Activated CD4-positive, alpha-beta T cell treated with anti-CD3 and anti-CD28 coated beads, Interleukin-2, Interleukin-4, amounts not matched to agents 100 ng/mL and 50 ng/mL, durations not matched to agents 16 hours and 8 hours (primary cell): ENCODE measurements at places on chromosomes 7 and 10.

- DNase-seq, result no peak
These were observed 8.1 kb downstream of the SDK1 start for GRCh38 chr7:3309140-3309539.

DNA sequence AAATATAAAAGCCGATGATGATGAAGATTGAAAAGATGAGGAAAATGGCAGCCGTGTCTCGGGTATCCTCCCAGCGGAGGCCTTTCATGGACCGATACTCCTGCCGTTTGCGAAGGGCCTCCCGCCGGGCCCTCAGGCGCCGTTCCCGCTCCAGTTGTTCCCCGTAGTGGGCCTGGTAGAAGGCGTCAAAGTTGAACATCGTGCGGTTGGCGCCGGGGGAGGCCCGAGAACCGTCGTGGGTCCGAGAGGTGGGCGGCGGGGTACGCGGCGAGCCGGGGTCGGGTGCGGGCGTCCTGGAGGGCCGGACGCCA lies 553 bp downstream of the DNAJC30 start:
- DNase-seq, result no peak

GRCh38 chr10:117775526-117775925 lies 233.0 kb downstream of the EMX2 start:
- DNase-seq, result no peak

DNA sequence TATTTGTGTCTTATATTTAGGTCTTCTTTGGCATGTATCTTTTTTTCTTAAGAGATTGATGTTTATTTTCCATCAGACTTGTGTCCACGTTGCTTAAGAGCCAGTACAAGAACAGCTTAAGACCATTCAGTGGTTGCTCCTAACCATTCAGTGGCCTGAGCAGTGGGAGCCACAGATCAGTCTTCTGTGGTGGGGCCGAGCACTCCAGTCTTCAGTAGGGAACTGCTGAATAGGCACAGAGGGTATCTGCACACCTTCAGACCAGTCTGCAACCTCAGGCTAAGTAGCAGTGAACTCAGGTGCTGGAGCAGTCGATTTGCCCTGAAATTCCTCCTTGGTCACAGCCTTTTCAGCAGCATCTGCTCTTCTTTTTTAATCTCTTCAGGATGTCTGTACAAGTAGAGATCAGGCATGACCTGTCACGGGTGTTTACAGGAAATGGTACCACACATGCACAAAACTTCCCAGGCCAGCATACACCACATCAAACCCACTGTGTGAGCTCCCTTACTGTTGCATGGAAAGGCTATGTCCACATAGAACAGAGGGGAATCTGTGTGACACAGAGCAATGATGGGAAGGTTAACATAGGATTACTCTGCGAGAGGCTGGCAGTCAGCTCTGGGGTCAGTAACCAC lies 51.5 kb downstream of the FAM107B start:
- no peak for DNase-seq

GRCh38 chr10:4266416-4267085 lies 481.5 kb upstream of the KLF6 start:
- no peak for DNase-seq

- no peak for DNase-seq
These were observed 10.7 kb downstream of the GRK5 start for GRCh38 chr10:119217991-119218490.

GRCh38 chr10:96287392-96288105 lies 16.2 kb upstream of the BLNK start:
- DNase-seq, result no peak

GRCh38 chr10:28282336-28282735 lies 20.5 kb downstream of the MPP7 start:
- DNase-seq, result no peak

- DNase-seq, result no peak
These were observed 37.4 kb upstream of the PDGFA start for GRCh38 chr7:556837-557557.

DNA sequence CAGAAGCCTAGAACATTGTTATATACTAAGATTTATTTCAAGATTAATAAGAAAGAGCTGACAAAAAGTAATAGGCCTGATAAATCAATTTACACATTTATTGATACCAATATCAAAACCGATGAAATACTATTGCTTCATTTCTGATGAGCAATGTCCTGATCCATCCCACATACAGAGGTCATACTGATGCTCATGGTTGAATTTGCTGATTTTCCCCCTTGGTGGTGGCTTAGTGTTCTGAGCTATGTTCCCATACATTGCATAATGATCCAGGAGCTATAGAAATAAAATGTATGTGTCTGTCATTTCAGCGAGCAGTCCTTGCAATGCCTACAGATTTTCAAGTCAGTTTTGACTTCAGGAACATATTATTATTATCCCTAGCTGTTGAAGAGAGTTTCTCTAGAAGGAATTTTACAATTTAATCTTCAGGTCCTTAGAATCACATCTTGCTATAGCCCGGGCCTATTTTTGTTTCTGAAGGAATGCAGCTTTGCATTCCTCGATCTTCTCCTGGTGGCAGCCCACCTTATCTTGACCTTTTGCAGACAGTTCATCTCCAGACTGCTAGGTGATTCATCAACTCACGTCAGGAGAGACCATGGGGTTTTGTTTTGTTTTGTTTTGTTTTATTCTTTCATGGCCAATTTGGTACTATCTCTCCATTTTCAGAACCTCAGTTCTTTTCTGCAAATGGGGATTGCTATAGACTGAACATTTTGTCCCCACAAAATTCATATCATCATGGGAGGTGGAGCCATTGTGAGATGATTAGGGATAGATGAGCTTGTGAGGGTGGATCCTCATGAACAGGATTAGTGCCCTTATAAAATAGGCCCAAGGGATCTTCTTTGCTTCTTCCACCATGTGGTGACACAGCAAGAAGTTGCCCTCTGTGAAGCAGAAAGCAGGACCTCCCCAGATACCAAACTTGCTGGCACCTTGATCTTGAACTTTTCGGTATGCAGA lies 465.6 kb upstream of the IGFBP3 start:
- no peak for DNase-seq

DNA sequence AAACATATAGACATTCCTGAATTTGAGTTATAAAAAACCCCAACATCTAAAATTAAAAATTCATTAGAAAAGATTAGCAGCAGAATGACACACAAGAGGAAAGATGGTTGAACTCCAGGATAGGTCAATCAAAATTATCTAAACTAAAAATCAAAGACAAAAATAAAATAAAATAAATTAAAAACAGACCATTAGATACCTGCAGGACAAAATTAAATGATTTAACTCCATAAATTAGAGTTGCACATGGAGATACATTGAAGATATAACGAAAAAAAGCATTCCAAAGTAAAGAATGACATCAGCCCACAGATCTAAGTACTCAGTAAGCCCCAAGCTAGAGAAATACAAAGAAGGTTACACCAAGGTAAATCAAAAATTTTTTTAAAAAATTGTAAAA lies 226.1 kb upstream of the SORCS1 start:
- no peak for DNase-seq

- no peak for DNase-seq
These were observed 300.9 kb upstream of the C7orf33 start for GRCh38 chr7:148289630-148290029.

DNA sequence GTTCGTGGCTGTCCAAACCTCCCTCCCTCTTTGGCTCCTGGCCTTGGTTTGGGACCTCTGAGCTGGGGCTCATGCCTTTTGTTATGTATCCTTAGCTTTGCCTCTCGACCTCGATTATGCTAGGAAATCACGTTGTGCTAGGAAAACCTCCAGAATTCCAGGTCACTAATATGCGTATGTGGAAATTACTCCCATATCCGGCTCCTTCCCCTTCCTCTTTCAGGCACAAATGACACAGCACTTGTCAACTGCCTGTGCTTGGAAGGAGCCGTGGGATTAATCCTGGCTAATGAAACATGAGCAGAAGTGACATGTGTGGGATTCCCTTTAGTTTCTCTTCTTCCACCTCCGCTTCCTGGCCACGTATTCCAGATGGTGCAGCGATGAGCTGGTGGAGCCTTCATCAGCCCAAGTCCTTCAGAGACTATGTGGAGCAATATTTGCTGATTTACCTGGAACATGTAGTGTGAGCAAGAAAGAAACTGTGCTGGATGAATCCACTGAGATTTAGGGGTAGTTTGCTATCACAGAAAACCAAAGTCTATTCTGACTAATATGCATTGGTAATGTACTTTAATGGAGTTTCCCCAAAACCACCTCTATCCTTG lies 149.2 kb downstream of the REEP3 start:
- DNase-seq, result peak; percentile 50

- DNase-seq, result no peak
These were observed 499.6 kb upstream of the ADARB2 start for GRCh38 chr10:2236876-2237275.

GRCh38 chr10:67385089-67385488 lies 310.9 kb downstream of the CTNNA3 start:
- no peak for DNase-seq

DNA sequence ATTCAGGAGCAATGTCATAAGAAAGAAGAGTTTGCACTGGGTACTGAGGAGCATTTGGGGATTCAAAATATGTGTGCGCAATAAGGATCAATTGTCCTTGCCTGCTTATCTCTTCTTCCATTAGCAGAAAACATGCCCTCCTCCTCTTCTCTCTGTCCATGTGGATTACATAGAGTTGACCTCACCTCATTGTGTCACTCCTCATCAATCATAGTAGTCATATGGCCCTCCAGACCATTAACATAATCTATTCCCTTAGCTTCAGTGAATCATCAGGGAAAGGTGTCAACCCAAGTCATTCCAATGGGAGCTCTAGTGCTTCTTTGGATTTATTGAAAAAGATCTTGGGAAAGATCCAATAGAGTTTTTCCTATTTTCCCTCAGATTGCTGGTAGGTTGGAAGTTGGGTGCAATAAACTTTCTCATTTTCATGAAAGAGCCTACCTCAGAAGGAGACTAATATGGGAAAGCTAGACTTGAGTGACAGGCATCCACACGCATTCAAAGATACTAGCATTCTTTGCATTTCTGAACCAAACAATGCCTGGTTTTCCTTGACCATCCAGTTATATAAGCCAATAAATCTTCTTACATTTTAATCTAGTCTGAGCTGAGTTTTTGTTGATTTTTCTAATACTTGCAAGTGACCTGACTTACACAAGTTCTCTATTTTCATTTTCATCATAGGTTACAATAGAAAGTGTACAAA lies 71.5 kb upstream of the FAM13C start:
- DNase-seq, result no peak

GRCh38 chr7:4629287-4629895 lies 52.7 kb upstream of the FOXK1 start:
- no peak for DNase-seq

DNA sequence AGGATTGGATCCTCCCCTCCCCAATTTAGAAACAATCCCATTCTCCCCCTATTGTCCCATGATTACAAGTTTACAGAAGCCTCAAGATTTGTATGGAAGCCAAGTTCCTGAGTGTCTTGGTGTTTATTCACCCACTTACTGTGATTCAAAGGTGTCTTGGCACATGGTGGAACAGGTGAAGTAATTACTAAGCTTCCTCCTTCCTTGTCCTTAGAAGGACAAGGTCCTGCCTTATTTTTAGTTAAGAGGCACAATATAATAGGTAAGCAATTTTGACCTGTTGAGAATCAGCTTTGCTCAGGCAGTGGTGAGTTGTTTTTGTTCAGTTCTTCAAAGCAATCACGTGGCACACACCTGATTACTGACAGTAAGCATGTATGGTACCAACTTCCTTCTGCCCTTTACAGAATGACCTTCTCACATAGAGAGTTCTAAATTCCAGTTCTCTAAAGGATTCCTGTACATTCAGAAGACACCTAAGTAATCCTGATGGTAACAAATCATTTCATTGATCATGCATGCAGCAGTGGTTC lies 60.7 kb upstream of the SLC13A1 start:
- DNase-seq, result no peak

DNA sequence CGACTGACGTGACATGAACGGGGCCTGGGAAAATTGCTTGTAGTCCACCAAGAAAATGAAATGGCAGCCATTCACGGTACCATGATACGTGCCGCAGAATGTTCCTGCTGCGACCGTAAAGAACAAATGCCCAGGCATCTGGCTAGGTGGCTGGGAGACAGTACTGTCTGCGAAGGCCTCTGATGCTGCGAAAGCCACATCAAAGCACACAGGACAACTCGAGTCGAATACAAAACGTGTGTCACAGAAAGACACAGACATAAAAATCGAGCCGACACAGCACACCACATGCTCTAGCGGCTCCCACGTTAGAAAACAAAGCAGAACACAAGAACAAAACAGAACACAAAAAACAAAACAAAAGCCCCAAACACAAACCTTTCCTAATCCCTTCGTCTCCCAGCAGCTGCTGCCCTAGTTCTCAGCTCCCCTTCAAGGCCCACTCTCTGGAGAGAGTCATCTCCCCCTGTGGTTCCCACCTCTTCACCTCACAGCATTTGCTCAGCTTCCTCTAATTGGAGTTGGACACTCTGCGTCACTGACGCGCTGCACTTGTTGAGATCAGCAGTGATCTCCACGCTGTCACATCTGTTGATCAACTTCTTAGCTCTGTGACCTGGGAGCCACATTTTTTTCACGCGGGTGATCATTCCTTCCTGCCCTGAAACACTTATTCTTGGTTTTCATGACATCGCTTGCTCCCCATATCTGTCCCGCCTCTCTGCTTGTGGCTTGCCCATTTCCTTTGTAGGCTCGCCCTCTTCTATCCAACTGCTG lies 112.2 kb downstream of the CLEC2L start:
- DNase-seq, result peak; percentile 37

DNA sequence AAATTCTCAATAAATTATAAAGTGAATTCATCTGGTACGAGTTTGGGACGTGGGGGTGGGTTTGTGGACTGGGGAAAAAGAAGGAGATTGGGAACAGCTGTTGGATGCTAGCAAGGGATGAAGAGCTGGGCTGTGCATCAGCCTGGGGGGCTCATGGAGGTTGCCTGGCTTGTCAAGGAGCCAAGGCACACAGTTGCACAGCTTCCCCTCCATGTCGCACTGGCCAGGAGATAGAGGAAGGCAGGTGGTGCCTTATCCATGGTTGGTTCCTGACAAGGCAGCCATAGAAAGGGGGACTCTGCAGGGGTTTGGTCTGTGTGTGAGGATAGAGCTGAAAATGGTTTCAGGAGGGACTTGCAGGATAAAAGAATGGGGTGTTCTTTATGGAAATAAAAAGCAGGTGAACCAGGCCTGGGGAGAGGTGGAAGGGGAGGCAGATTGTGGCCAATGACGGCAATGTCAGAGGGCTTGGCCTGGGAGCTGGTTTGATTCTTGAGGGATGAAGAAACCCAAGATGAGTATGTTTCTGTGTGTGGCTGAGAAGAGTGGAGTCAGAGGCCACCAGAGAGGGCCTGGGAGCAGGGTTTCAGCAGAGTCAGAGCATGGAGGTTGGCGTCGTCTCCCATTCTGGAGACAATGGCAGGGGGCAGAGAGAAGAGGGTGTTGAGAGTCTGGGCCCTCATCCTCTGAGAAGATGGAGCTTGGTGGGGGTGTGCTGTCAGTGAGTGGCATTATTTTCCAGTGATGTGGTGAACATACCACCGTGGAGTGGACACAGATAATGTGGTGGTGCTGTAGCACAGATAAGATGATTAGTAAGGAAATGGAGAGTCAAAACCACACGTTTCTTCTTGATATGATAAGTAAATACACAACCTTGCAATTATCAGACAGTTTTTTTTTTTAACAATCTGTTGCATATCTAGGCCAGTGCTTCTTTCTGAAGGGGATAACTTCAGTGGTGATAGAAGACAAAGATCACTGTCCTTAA lies 108.2 kb downstream of the PTPN20 start:
- DNase-seq, result no peak

- DNase-seq, result peak; percentile 11
These were observed 60.6 kb upstream of the LAMB1 start for GRCh38 chr7:108063520-108063933.

- DNase-seq, result no peak
These were observed 351.1 kb upstream of the ETV1 start for GRCh38 chr7:14340393-14341074.
